Activated naive CD8-positive, alpha-beta T cell treated with anti-CD3 and anti-CD28 coated beads for 36 hours (primary cell): ENCODE measurements at places on chromosomes 13 and 19.

- DNase-seq = no peak
Observed at GRCh38 chr13:63864171-63864902, 2448.7 kb upstream of the PCDH20 start.

DNA sequence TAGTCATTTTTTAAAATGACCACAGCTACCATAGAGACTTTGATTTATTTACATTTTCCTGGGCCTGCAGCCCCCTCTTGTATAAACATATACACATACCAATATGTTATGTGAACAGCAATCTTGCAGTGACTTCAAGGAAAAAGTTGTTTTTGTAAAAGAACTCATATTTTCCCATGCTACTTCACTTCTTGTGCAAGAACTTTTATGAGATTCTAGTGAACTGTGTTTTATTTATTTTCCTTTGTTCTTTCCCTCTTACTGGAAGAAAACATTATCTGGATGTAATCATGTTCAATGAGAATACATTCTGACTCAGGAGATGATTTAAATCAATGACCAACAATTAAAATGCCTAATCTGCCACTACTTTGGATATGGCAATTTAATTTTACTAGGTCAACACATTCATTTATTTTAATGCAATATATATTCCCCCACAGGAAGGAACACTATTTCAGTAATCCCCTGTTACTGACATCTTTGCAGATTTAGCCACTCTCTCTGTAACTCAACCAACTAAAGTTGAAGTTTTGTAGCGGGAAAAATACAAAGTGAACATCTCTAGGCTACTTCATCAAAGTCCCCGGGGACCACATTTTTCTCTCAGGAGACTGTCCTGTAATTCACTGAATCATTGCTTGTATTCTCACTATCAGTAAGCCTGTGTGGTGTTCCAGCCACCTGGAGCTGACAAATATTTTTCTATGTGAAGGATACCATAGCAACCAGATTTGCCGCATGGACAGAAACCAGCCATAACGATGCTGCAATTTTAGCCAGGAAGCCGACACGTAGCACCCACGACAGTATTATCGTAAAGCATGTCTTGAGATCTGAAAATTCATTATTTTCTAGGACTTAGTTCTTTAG is 90.5 kb downstream of the STARD13 start:
- no peak for DNase-seq

DNA sequence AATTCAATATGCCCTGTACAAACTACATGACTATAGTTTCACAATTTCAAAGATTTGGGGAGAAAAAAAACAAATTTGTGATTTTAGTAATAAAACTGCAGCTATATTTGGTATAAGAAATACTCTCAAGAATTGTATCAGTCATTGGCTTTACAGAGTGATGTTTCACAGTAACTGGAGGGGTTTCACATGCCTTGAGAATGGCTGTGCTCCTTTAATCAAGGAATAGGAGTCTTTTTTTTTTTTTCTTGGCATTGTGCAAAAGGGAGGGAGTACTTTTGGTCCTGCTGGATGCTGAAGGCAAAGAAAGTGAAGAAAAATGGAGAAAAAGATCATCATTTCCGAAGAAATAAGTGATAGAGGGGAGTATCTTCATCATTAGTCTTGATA is 6.8 kb downstream of the ZNF507 start:
- DNase-seq = no peak

GRCh38 chr19:46915386-46915785 is 54.6 kb downstream of the ARHGAP35 start:
- no peak for DNase-seq

GRCh38 chr13:69617587-69617986 is 490.0 kb upstream of the ATXN8OS start:
- DNase-seq = no peak

DNA sequence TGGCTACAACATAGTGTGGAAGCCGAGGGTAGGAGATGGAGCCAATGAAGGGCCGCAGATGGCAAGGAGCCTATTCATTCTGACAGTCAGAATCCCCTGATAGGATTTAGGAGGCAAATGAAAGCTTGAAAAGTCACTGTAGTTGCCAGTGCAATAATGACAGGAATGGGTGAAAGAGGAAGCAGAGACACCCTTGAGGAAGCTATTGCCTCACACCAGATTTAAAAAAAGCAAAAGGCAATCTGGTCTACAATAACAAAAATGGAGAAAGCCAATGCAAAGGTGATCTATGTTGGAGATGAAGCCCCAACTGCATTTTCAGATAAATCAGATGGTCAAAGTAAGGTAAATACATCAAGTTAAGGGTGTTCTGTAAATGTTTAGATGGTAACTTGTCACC is 158.5 kb downstream of the TUBA3C start:
- no peak for DNase-seq

DNA sequence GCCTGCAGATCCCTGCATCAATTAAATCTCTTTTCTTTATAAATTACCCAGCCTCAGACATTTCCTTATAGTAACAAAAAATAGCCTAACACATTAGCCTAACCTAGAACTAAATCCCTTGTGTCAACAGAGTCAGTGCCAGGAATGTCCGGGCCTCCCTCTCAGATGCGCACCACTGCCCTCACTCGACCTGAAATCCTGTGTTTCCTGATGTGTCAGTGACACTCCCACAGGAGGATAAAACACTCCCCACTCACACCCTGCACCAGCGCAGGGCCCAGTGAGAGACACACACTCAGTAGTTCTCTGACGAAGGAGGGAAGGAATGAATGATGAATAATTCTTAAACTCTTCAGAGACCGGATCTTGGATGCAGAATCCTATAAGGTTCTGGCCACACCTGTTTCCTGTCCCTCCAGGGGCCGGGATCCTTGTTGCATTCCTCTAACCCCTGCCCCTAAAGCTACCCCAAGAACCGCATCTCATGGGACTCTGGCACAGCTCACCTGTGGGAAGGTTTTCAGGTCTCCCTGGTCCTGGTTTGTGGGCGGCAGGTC is 3.1 kb downstream of the CEACAM3 start:
- no peak for DNase-seq

DNA sequence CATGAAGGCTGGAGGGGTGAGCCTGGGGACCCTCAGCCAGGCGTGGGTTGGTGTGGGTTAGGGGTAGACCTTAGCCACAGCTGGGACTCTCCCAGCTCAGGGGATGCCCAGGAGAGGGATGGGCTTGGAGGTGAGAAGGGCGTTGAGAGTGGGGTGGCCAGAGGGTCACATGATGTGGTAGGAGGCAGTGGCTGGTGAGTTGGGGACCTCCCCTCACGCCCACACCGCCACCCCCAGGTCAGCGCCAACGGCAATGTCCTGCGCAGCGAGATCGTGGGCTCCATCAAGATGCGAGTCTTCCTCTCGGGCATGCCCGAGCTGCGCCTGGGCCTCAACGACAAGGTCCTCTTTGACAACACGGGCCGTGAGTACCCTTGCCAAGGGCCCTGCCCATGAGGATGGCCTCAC is 28.5 kb downstream of the AP1M1 start:
- DNase-seq = no peak

GRCh38 chr13:99258210-99258860 is at the start of gene GPR18:
Gene GPR18, minus strand, starts transcription at chr13:99258379. Its CDS starts 2,507 bp downstream, at chr13:99255872.
- no peak for DNase-seq

DNA sequence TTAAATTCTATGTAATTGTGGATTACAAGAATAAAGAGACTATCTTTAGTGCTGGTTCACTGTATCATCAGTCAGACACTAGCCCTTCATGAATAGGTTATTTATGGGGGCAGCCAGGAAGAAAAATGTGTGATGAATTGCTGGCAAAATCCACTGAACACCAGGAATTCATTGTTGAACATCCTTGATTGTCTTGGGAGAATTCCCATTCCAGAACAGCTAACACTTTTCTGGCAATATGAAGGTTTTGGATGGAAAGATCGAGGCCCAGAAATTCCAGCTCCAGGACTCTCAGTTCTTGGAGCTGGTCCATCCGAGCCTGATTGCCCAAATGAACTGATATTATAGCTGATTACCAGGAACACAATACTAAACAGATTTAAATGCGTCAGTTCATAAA is 11.5 kb upstream of the SPART start:
- no peak for DNase-seq

GRCh38 chr13:67366533-67366932 is 136.4 kb upstream of the PCDH9 start:
- DNase-seq = no peak

DNA sequence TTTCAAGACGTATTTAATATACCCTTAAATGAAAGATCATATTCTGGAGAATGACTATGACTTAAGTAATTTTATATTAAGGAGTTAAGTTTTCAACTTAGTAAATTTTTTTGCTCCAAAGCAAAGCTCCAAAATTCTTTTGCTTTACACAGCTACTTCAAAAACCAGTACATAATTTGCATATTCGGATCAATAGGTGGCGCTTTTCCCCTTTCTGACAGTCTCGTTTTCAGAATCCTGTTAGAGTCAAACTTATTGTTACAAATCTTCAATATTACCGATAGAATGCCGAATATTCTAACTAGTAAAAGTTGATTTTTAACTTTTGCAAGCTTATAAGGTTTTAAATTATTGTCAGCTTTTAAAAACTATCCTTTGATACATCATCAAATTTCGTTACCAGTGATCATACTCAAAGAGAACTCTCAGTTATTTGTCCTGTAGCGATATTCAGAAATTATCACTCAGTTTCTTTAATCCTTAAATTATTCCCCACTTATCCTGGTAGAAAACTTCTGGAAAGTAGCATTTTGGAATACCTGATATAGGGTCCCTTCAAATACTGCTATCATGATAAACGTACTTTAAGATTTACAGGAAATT is 852.7 kb upstream of the KLHL1 start:
- no peak for DNase-seq

DNA sequence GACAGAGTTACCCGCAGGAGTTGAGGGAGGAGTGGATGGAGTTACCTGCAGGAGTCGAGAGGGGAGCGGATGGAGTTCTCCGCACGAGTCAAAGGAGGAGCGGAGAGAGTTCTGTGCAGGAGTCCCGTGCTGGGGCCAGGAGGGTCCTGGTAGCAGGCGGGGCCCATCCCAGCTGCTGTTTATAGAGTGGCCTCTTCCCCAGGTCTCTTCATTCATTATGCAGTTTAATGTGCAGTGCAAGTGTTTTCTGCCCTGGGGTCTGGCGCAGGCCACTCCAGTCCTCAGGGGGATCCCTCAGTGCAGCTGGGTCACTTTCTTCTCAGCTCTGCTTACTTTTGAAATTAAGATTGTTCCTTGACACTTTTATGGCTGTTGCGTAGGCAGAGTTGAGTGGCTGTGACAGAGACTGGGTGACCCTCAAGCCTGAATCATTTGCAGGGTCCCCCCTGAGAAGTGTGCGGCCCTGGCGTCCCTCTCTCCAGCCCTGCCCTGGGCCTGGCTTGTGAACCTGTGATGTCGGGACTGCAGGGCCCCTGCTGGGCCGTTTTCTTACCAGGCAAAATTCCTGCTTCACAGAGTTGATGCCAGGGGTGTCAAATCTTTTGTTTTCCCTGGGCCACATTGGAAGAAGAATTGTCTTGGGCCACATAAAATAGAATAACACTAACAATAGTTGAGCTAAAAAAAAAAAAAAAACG is 17.9 kb downstream of the TFDP1 start:
- no peak for DNase-seq

DNA sequence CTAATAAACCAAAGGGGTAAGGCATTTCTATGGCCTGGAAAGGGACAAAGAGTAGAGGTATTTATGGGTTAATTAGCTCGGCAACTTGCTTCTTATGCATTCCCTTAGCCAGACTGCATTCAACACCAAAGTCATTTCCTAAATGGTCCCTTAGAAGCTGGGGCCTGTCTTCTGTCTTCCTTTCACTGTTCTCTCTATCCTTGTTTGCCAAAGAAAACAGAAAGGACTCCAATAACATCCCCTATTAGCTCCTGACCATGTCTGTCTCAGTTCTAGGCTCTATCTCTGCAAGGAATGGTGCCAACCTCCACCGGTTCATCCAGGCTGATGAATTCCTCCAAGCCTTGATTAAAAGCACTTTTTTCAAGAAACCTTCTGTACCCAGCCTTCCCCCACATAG is 123.5 kb downstream of the KCTD12 start:
- no peak for DNase-seq

- DNase-seq = no peak
Observed at GRCh38 chr13:93635616-93636032, 409.0 kb downstream of the GPC6 start.

DNA sequence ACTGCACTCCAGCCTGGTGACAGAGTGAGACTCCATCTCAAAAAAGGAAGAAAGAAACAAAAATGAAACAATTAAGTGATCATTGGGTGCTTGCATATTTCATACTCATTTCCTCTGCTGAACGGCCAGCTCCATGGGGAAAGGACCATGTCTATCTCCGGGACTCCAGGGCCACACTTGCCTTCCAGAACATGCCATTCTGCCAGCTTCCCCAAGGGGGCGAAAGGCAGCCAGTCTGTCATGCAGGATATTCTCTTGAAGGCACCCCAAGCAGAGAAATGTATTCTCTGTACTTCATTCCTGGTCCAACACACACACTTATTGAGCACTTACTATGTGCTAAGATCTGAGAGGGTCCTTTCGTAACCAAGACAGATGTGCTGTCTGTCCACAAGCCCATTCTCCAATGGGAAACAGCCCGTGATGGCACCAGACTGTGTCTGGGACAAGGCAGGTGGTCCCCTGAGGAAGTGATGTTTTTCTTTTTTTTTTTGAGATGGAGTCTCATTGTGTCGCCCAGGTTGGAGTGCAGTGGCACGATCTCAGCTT is 10.2 kb upstream of the CARM1 start:
- DNase-seq = no peak

DNA sequence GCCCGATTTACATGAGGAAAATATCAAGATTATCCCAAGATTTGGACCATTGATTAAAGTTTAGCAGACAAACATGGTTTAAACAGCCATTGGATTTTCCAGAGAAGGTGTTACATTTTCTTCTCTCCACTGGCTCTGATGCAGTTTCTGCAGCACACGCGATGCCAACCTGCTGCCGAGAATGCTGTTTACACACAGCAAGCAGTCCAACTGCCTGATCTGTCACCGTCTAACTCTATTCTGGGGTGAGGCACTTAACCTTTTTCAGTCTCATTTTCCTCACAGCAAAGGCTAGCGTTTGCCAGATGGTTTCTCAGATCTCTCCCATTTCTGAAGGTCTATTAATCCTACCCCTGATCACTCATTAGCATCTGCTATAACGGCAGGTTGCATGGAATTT is 763.5 kb upstream of the GPC6 start:
- DNase-seq = no peak

- no peak for DNase-seq
Observed at GRCh38 chr13:85557691-85558467, 241.3 kb downstream of the SLITRK6 start.

DNA sequence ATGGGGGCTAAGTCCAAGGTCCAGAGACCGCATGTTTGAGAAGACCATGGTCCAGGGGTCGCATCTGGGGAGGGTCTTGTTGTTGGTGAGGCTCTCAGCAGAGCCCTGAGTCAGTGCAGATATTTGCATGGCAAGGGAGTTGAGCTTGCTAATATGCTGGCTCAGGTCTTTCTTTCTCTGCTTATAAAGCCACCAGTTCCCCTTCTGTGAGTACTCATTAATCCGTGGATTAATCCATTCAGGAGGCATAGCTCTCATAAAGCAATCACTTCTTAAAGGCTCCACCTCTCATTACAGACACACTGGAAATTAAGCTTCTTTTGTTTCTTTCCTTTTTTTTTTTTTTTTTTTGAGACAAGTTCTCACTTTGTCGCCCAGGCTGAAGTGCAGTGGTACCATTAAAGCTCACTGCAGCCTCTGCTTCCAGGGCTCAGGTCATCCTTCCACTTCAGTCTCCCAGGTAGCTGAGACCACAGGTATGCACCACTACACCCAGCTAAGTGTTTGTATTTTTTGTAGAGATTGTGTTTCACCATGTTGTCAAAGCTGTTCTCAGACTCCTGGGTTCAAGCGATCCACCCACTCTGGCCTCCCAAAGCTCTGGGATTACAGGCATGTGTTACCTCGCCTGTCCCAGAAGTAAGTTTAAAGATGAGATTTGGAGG is 216.4 kb downstream of the SLITRK5 start:
- DNase-seq = no peak
